ENCODE measurements at places on chromosomes 12 and 14.

- no peak for DNase-seq
Observed at GRCh38 chr12:107349008-107349747, 255.8 kb upstream of the CRY1 start.

DNA sequence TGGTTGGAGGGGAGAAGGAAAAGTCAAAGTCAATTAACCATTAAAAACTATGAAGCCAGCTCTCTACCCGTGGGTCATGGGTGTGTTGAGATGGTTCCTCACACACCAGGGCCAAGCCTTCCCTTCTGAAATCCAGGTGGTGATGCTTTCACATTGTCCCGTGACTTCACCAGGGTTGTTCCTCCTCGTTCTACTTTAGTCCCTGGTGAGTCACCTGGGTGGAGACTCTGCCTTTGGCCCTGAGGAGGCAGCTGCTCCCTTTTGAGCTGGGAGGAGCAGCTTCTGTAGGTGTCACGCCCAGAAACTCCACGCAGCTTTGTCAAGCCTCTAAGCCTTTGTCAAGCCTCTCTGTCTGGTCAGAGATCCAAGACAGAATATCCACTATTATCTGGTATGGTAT, 348.3 kb downstream of the BMP4 start:
- DNase-seq: no peak

GRCh38 chr12:62792236-62792870, 142.6 kb downstream of the PPM1H start:
- DNase-seq: no peak

DNA sequence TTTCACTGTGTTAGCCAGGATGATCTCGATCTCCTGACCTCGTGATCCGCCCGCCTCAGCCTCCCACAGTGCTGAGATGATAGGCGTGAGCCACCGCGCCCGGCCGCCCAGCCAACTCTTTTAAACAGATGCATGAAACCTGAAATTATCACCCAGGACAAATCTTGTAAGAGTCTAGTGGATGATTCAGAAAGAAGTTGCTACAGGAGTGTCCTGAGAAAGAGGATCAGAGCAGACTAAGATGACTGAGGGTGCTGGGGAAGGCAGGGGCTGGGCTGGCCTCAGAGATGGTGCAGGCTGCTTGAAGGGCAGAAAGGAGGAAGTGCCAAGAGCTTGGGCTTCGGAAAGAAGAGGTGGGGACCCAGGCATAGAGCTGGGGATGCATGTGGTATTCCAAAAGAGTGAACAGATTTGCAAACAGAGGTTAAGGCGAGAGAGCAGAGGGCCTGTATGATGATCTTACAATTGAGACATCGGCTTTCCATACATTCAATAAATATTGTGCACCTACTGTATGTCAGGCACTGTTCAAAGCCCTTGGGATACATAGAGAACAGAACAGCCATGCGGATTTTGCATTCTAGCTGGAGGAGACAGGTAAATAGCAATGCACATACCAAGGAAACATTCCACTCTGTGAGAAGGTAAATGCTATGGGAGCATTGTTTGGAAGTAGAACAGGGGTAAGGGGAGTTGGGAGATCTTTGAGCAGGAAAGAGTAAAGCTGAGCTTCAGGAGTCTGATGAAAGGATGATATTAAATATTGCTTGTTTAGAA, 7.4 kb upstream of the CD9 start:
- no peak for DNase-seq

GRCh38 chr14:51818748-51819380, 41.5 kb upstream of the GNG2 start:
- DNase-seq: no peak

- no peak for DNase-seq
Observed at GRCh38 chr12:72288911-72289310, 16.7 kb downstream of the TRHDE start.

GRCh38 chr14:104150136-104151025, 12.0 kb downstream of the KIF26A start:
- no peak for DNase-seq
